ENCODE measurements at places on chromosomes 7 and 10.

- DNase-seq, result no peak
Measured at GRCh38 chr10:86775056-86775869, 18.8 kb downstream of the BMPR1A start.

DNA sequence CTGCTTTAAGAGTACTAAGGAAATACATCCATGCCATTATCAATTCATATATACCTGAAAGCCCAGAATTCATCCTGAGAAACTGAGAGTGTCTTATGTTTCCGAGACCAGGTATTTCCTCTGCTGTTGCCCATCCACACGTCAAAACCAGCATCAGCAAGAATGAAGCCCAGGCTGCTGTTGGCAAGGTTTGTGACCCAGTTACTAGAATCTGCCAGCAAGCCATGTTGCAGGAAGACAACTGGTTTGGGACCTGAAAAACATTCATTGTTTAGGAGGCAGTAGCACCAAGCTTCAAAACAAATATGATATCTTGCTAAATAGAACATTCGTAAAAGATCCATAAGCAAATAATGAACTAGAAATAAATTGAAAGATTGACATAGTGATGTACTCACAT lies 21.0 kb upstream of the CH25H start:
- no peak for DNase-seq

GRCh38 chr10:58618158-58618676 lies 105.5 kb downstream of the BICC1 start:
- DNase-seq, result no peak

DNA sequence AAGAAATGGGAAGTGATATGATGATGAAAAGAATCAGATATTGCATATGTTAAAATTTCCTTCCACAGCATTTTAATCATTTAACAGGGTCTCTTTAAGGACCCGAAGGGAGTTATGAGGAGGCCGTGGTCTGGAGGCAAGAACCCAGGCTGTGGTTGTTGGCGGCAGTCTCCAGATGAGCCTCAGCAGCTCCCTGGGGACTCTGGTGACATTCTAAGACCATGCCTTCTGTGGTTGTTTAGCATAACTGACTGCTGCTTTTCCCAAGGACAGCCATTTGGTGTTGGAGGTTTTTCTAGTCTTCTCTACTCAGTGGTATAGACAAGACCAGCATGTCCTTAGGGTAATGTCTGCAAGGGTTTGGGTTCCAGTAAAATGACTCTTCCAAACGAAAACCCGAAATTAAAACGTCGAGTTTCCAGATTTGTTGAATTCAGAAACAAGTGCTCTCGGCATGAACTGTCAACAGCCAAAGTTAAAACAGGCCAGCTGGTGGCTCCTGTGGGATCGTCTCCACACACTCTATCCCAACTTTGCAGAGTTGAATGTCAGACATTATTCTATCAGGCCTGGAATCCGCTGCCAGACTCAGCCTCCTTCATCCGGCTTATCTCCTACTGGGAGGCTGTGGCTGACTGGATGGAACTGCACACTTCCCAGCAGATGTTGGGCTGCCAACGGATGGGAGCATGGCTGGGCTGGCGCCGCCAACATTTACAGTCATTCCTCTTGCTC lies 183.1 kb downstream of the TAX1BP1 start:
- DNase-seq, result no peak
